Caki2 (cell line): ENCODE measurements at places on chromosomes 13 and 19. TPM values are rescaled to one million over a fixed set of nuclear protein-coding genes. Genes with fewer than 3 reads are reported as not detected.

The SHISA7 gene
- total RNA-seq = not detected in 2 replicates

DNA sequence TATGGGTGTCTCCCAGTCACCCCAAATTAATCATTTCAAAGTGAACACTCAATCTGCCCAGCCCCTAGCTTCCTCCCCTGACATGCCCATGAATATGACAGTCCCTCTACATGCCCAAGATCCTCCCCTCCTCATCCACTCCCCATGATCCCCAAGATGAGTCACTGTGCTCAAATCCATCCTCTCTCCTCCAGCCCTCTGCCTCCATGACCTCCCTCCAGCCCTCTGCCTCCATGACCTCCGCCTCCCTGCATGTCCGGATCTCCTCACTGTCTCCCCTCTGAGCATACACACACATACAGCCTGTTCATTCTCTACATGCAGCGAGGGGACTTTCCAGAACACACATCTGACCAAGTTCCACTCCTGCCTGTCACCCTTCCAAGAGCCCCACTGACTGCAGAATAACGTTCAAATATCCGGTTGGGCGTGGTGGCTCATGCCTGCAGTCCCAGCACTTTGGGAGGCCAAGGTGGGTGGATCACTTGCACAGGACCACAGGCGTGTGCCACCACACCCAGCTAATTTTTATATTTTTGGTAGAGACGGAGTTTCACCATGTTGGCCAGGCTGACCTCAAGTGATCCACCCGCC is 18.4 kb upstream of the FEM1A start:
- no peak for DNase-seq

The SLC25A41 gene
- total RNA-seq = not detected in 2 replicates

DNA sequence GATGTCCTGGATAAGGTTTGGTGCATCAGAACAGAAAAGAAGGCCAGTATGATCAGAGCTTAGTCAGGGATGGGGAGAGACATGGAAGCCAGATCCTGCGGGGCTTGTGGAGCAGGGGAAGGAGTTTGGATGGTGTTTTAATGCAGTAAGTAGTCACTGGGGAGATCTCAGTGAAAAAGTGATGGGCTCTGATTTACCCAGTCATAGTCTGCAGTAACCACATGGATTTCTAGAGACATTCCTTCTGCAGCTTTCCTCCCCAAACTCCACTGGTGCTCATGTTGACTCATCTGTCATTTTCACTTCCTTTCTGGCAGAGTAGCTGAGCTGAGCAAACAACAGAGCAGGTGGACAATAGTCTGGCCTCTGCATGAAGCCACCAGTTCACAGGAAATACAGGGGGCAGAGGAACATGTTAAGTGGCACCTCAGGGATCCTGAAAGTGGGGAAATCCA is 144.1 kb downstream of the DPF1 start:
- DNase-seq = peak; percentile 54

GRCh38 chr19:30579419-30579818 is 207.2 kb downstream of the ZNF536 start:
- no peak for DNase-seq

The IGFL3 gene
- total RNA-seq = not detected in 2 replicates

DNA sequence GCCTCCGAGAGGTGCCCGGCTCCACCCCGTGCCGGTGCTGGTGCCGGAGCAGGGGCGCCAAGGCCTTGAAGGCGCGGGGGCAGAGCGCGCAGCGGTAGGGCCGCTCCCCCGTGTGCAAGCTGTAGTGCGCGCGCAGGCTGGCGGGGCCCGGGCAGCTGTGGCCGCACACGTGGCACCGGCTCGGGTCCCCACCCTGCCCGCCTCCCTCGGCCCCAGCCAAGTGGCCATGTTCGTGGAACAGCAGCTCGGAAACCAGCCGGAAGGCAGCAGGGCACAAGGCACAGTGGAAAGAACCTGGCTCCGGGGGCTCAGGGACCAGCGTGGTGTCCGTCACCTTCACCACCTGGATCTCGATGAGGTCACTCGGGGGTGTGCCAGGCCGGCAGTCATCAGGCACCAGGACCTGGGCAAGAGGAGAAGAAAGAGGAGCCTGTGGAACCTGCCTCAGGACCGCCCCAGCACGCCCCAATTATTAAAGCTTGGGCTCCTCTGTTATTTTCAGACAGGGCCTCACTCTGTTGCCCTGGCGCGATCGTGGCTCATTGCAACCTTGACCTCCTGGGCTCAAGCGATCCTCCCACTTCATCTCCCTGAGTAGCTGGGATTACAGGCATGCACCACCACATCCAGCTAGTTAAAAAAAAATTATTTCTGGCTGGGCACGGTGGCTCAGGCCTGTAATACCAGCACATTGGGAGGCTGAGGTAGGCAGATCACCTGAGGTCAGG is 2.0 kb downstream of the ZNF784 start:
- DNase-seq = no peak

GRCh38 chr19:34096020-34096915 is 76.0 kb upstream of the LSM14A start:
- peak; percentile 54 for DNase-seq
